Naive thymus-derived CD4-positive, alpha-beta T cell (primary cell): ENCODE measurements at places on chromosomes 16 and 17. TPM values are rescaled to one million over a fixed set of nuclear protein-coding genes. Genes with fewer than 3 reads are reported as not detected.

Gene C16orf96
- 0.13 and 0.17 TPM in 2 replicates for total RNA-seq

Gene ATF7IP2
- total RNA-seq, result 75.5 TPM

- H3K27me3 ChIP-seq, result no peaks in the 10 kb centered on the region
- H3K36me3 ChIP-seq, result no peaks in the 10 kb centered on the region
- peak overlapping the region; percentile 71 for H3K27ac ChIP-seq
- peak overlapping the region; percentile 91 for H3K4me3 ChIP-seq
These were observed 1.0 kb upstream of the RHOT1 start for GRCh38 chr17:32141258-32141657.

GRCh38 chr17:50362661-50363060 is 10.3 kb downstream of the MRPL27 start:
- H3K27me3 ChIP-seq, result no peaks in the 10 kb centered on the region
- H3K27ac ChIP-seq, result peak overlapping the region; percentile 12
- peaks cover 70% of the 10 kb centered on the region for H3K36me3 ChIP-seq
- DNase-seq, result no peak
- no peak overlapping the region for H3K4me3 ChIP-seq
- no peaks in the 10 kb centered on the region for H3K4me1 ChIP-seq

GRCh38 chr17:46979147-46979863 is at the start of gene RPRML:
TSS of gene RPRML (minus strand) at chr17:46979253. CDS start at chr17:46979007, 246 bp downstream.
- peaks cover 4% of the 10 kb centered on the region for H3K4me1 ChIP-seq
- H3K27me3 ChIP-seq, result peaks cover 9% of the 10 kb centered on the region
- no peak within 1 kb of the TSS for H3K27ac ChIP-seq
- H3K36me3 ChIP-seq, result no peaks in the 10 kb centered on the region
- DNase-seq, result no peak
- peak within 1 kb of the TSS; percentile 50 for H3K4me3 ChIP-seq

DNA sequence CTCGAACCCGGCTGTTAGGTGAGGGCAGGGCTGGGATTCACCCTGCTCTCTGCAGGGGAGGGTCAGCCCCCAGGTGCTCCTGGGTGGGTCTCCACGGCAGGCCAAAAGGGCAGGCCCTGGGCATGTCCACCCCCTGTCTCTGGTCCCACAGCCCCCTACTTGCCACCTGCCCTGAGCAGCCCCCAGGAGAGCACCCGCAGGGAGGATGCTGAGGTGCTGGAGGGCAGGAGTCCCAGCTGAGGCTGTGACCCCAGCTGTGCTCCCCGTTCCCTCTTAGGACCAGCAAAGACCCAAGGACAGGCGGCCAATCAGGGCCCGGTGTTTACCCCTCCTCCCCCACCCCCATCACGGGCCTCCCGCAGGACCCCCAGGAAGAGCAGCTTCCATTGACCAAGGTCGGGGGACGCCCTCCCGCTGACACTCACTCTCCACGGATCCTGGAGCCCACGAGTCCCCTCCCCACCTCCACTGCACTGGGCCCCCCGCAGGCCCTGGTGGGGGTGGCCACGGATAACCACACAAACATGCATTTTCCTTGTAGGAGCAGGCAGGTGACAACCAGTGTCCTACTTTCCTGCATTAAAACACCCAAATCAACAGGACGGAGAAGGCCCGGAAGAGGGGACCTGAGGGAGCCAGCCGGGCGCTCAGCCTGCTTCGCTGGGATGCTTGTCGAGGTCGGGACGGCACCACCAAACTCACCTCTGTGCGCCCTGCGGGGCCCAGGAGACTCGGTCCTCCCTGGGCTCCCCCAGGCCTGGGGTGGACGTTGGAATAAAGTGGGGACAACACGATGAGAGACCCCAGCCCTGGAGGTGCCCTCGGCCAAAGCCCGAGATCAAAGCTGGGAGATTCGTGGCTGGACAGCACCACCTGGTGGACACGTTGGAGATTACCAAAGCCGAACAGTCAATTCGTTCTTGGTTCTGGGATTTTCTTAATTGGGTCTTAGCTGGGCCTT is 22.5 kb upstream of the ENPP7 start:
- no peaks in the 10 kb centered on the region for H3K27me3 ChIP-seq
- DNase-seq, result peak; percentile 66
- H3K36me3 ChIP-seq, result no peaks in the 10 kb centered on the region
- peaks cover 4% of the 10 kb centered on the region for H3K4me1 ChIP-seq
- H3K27ac ChIP-seq, result no peak overlapping the region
